Effector memory CD4-positive, alpha-beta T cell (primary cell): ENCODE measurements at places on chromosomes 16 and 17.

DNA sequence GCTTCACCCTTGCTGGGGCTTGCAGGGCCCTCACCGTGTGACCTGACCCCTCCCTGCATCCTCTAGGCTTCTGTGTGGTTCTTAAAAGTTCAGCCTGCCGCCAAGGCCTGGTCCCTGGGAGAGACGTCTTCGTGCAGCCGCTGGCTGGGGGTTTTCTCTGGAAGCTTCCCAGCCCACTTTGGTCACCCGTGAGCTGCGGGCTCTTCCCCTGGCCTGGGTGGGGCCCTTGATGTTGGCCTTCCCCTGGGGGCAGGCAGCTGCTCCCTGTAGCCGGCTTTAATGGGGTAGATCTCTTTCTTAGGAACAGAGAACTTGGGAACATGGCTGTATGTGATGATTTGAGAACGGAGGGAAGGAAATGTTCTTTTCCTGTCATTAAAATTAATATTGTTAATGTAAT, 32.7 kb downstream of the ZNF750 start:
- DNase-seq, result no peak

- no peak for DNase-seq
Observed at GRCh38 chr16:19687279-19687678, 30.7 kb downstream of the KNOP1 start.

DNA sequence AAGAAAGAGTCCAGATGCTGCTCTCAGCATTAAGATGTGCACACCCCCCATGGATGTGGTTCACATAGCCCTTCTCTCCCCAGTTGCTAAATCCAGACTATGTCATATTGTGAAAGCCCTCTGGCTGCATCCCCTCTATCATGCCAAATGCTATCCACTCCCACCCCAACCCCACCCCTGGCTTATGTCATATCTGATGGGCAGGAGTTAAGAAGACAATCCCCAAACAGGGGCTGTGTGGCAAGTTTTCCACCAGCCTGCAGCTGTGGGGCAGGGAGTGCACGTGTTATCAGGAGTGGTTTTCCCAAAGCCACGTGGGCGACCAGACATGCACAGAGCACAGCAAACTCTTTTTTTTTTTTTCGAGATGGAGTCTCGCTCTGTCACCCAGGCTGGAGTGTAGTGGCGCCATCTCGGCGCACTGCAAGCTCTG, 10.0 kb downstream of the FAM117A start:
- DNase-seq, result no peak

DNA sequence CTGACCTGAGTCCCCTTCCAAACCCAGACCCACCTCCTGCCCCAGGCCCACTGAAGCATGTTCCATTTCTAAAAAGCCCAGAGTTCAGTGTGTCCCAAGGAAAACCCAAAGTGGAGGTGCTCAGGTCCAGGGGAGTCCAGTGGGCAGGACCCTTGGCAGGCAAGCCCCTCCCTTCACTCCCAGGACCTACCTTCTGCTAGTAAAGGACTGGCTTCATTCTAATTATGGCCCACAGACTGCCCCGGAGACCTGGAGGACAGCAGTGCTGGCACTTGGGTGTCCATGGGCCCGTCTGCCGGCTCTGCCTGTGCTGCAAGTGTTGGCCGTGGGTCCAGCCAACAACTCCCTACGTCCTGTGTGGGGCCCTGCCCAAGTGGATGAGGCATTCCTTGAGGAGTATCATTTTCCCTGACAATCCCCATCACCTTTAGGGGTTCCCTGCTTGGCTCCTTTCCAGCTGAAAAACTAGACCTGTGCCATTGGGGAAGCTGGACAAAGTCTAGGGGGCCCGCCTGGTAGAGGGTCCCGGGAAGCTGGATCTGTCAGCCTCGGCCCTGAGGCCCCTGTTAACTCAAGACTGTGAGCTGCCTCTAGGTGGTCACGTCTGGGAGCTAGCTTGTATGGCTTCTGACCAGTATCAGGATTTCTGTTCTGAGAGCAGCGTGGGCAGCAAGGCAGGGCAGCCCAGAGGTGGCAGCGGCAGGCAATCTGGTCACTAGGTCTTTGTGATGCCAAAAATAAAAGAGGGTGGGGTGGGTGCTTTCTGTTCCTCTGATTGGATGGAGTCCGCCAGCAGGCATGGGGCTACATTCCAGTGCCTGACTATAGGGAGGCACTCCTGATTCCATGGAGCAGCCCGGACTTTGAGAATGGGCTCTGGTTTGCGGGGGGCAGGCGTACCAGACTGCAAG, 8.2 kb downstream of the CBX2 start:
- no peak for DNase-seq

DNA sequence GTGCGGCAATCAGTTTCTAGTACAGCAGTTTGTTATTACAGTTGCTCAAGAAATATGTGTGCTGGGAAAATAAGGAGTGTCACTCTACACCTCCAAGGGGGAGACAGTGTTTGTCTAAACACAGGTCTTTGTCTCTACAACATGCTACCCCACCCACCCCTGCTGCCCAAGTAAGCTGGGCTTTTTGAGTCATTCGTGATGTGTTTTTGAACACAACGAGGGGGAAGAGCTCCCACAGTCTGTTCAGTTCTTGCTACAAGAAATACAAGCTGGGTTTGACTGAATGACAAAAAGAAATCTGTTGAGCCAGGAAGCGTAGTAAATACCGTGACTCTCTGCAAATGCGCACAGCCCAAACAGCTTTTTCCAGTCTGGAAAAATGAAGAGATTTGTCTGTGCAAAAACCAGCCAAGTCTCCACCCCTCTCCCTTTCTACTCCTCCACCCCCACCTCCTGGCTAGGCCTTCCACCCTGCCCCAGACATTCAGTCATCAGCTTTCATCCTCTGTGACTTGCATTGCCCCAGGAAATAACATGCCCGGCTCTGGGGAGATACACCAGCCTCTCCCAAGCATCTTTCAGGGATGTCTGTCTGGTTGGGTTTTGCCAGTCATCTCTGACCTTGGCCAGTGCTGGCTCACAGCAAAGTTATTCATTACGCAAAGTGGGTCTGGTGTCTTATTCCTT, 25.7 kb downstream of the CHD9 start:
- DNase-seq, result no peak

- DNase-seq, result no peak
Observed at GRCh38 chr17:30422171-30422570, 43.4 kb downstream of the CPD start.

DNA sequence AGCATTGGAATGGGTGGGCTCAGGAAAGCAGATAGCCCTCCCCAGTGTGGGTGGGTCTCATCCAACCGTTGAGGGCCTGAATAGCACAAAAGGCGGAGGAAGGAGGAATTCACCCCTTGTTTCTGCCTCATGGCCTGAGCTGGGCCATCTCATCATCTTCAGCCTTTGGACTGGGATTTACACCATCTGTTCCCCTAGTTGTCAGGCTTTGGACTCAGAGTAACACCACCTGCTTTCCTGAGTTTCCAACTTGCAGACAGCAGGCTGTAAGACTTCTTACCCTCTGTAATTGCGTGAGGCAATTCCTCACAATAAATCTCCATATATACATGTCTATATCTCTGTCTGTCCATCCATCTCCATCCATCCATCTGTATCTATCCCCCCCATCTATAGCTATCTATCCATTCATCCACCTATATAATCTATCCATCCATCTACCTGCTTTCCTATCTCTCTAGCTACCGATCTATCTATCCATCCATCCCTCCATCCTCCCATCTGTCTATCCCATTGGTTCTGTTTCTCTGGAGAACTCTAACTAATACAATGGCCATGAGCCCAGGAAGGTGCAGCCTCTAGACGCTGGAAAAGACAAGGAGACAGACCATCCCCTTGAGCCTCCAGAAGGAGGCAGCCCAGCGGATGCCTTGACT, 21.3 kb downstream of the DNAH17 start:
- no peak for DNase-seq

DNA sequence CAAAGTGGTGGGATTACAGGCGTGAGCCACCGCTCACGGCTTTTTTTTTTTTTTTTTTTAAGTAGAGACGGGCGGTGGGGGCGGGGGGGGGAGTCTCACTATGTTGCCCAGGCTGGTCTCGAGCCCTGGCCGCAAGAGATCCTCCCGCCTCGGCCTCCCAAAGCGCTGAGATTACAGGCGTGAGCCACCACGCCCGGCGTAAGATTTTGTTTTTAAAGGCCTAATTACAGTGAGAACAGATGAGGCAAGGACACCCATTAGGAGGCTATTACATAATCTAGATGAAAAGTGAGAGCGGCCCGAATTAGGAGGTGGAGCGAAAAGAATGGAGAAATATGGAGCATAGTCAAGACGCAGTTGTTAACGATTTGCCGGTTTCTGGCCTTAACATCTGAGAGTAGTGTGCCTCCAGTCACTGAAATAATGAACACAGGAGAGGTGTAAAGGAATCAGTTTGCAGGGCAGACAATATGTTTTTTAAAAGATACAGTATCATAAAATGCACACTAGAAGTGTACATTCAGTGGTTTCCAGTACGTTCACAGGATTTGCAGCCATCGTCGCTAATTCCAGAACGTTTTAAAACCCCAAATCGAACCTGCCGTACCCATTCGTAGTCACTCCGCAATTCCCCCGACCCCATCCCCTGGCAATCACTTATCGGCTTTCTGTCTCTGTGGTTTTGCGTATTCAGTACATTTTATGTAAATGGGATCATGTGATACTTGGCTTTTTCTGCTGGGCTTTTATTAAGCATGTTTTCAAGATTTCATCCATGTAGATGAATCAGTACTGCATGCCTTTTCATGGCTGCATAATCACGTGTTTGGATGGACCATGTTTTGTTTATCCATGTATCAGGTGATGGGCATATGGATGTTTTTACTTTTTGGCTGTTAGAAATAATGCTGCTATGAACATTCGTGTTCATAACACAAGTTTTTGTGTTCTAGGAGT, 1.4 kb upstream of the SLX4 start:
- DNase-seq, result no peak

DNA sequence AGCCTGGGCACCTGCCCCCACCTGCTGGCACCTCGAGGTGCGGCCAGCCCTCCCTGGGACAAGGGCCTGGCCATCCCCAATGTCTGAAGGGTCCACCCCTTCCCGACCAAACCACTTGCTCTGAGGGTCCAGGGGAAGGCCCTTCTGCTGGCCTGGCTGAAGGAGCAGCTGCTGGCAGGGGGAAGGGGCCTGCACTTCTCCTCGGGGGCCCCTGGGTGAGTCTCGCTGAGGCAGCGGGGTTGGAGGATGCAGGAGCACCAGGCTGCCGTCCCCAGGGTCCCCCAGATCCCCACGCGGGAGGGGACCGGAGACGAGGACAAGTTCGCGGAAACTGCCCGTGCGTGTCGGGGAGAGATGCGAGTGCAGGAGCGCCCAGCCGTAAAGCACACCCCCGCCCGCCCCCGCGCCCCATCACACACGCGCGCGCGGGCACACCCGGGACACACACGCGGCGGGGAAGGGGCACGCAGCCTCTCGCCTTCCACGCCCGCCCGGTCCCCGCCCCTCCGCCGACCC, 725 bp upstream of the CACNA1H start:
- DNase-seq, result peak; percentile 31

DNA sequence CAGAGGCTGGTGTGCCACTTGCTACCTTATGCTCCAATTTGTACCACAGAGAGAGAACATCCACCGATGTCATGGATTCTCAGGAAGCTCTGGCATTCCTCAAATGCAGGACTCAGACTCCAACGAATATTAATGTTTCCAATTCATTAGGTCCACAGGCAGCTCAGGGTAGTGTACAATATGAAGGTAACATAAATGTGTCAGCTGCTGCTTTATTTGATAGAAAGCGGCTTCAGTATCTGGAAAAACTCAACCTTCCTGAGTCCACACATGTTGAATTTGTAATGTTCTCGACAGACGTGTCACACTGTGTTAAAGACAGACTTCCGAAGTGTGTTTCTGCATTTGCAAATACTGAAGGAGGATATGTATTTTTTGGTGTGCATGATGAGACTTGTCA, 16.1 kb downstream of the SLFN5 start:
- no peak for DNase-seq

GRCh38 chr17:81470944-81471817, 41.4 kb downstream of the ACTG1 start:
- no peak for DNase-seq

DNA sequence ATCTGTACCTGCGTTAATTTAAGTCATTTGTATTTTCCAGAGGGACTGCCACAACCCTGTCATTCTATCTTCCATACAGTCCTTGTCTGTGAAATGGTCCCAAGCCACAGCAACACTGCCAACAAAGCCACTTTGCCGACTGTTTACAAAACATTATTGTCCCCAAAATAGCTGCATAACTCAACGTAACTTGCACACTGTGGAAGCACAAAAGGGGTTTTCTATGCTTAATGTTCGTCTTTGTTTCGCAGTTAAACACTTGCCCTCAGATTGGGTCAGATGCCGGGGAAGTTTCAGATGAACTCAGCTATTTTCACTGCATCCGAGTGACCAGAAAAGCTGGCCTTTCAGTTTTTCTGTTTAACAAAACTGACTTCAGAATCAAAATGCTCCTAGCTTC, 4.6 kb downstream of the SEC14L5 start:
- DNase-seq, result no peak

- no peak for DNase-seq
Observed at GRCh38 chr16:75931043-75931442, 204.8 kb upstream of the CPHXL start.

DNA sequence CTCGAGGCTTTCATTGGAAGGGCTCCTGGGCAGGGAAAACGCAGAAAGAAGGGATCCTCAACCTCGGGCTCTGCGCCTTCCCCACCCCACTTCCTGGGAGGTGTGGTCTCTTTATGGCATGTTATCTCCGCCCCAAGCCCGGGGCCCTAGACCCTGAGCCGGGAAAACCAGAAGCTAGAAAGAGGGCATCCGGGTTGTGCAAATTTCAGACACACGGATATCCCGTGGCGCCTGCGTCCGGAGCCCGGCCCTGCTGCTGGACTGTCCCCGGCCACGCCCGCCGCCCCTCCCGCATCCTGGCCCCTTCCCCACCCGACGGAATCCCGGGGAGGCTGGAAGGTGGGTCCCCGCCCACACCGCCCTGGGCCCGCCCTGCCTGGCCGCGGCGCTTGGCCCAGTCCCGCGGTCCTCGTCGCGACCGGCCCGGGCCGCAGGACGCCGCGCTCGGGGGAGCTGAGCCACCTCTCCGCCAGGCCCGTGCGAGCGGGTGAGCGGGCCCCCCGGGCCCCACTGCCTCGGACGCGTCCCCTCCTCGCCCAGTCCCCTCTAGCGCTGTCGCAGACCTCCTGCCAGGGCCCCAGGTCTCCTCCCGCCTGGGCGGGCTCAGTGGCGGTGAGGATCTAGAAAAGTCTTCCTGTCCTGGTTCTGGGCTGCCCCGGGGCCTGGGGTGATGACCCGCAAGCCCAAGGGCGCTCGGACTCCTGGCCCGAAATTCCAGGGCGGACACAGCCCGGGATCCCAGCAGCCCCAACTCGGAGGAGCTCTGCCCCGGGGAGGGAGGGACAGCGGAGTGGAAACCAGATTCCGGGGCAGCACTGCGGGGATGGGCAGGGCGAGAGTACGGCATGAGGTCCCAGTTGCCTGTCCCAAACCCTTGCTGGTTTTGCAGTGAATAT, at the start of gene SLC16A5:
Gene SLC16A5 (plus strand): TSS at position 397 of the 896 bp plus-strand sequence. CDS start 5,683 bp downstream, outside the sequence.
- DNase-seq, result peak; percentile 16

- no peak for DNase-seq
Observed at GRCh38 chr16:21244518-21245215, 11.2 kb downstream of the ANKS4B start.
